ENCODE measurements at places on chromosomes 5 and 9.

DNA sequence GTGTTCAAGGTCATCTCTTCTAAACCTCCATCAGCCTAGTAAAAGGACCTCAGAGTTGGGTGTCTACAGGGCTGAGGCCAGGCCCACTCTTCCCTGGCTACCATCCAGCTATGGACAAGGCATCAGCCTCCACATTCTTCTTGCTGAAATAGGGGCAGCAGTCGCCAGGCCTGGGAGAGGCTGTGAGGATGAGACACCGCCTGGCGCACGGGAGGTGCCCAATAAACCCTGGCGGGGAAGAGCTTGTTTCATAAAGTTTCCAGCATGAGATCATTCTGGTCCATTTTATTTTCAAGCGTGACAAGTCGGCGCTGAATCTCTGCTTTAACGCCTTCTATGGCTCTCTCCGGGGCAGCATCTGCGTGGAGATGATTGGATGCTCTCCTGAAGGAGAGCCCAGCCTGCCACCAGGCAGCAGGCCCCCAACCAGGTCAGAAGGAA is 153.4 kb downstream of the OLFM1 start:
- no peak for DNase-seq

DNA sequence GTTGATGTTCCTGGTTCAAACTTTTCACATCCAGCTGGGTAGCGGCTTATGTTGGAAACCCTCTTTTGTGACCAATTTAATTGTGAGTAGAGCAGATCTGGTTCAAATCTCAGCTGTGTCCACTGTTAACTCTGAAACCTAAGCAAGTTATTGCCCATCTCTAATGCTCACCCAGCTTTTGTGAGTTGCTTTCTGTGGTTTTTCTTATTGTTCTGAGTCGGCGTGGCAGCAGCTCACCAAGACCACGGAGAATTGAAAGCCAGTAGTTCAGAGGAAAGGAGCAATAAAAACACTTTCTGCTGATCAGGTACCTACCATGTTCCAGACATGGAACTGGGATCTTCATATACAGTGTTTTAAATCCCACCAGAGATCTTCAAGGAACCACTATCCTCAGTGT is 114.4 kb downstream of the DOCK2 start:
- no peak for DNase-seq

GRCh38 chr9:87812375-87813118 is 70.1 kb upstream of the SPATA31E1 start:
- DNase-seq, result no peak

- DNase-seq, result no peak
These were observed 75.7 kb upstream of the LARP1 start for GRCh38 chr5:154679501-154679900.

- no peak for DNase-seq
These were observed 490.9 kb upstream of the RGMB start for GRCh38 chr5:98282521-98282920.

DNA sequence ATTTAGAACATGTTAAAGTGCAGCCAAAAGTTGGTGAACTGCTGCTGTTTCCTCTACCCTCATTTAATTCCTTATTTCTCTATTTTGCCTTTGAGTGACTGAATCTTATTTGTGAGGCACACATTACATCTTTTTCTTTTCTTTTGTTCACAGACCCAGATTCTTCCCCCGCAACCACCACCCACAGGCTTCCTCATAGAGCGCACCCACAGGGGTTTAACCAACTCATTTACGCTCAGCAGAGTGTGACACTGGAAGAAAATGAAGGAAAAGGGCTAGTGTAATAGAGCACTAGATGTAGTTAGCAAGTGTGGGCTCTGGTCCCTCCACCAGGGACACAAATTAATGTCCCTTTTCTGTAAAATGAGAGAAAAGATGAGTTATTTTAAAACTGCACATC is 200.7 kb downstream of the PARP8 start:
- DNase-seq, result no peak

GRCh38 chr5:101966476-101966875 is 329.6 kb downstream of the SLCO4C1 start:
- DNase-seq, result no peak

DNA sequence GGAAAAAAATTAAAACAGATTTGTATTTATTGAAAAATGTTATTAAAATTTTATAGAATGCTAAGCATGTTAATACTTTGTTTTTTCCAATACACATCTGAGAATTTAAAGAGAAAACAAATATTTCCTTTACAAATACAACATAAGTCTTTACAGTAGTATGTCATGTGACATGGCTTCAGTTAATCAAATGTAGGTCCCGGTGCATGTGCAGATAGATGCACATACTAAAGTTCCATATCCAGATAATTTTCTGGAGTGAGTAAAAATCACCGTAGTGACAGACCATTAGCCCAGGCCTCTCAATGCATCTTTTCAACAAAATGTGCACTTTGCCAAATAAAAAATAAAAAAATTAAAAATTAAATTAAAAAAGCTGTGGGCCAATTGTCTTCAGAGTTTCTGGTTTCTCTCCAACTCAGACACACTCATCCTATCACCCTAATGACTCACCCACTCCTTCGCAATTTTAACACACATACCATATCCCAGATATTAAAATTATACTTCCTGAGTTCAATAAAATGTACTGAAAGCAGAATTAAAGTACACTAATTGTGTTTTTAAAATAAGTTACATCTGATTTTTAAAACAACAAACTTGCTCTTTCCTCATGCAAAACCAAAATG is 508.1 kb downstream of the NR2F1-AS1 start:
- DNase-seq, result no peak

DNA sequence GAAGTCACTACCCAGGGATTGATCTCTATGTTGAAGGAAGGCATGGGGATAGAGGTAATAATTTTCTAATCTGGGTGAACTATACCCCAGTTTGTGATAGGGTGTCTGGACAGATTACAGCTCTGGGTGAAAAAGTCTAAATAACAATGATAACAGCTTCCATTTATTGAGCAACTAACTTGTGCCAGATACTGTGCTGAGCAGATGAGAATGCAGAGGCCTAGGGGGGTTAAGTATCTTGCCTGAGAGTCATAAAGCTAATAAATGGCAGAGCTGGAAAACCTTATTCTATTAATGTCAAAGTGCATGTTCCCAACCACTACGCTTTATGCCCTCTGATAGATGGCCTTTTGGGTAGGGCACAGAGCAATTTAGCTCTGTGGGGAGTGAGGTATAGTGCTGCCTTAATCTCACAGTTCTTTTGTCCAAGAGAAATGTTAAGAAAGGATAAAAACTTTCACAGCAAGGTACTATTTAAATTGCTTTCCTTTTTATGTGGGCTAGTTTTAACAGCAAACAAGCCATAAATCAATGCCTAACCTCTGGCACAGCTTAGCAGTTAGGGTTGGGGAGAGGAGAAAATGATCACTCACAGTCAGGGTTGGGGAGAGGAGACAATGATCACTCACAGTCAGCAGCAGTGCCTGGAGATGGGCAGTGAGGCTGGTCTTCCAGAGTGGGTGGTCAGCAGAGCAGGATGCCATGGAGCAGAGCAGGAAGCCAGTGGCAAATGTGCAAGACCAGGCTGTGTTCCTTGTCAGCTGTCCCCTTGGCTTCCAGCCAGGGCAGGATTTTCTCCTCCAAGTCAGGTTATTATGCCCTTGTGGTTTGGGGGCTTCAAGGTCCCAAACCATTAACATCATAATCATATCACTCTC is 187.0 kb downstream of the CARTPT start:
- DNase-seq, result no peak

DNA sequence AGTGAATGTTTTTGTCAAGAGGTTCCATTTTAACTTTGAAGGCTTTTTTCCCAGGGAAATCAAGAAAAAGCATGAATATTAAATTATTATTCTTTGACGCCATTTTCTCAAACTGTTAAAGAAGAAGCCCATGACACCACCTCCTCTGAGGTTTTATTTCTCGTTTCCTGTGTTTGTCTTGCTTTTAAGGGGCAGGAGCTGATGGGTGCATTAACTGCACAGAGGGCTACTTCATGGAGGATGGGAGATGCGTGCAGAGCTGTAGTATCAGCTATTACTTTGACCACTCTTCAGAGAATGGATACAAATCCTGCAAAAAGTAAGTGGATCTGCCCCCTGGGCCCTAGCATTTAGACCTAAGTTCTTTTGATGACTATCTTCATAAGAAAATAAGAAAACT is 205.3 kb downstream of the RFK start:
- DNase-seq, result no peak

- DNase-seq, result no peak
These were observed 49.7 kb downstream of the PDZD2 start for GRCh38 chr5:31688515-31689092.

DNA sequence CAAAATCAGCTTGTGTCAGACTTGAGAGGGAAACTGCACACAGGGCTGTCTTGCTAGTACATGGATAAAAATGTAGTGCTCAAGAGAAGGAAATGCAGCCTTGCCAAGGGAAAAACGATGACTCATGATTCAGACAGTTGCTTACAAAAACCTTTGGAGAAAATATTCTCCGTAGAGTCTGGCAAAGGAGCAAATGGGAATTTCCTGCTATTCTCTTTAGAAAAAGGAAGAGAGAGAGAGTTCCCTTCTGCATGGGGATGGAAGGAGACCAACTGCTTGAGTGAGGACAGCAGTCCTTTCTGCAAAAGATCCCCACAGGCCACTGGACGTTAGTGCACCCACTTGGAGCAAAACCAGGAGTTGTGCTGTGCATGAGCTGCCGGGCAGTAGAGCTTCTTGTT is 7.6 kb downstream of the IFNB1 start:
- DNase-seq, result no peak

DNA sequence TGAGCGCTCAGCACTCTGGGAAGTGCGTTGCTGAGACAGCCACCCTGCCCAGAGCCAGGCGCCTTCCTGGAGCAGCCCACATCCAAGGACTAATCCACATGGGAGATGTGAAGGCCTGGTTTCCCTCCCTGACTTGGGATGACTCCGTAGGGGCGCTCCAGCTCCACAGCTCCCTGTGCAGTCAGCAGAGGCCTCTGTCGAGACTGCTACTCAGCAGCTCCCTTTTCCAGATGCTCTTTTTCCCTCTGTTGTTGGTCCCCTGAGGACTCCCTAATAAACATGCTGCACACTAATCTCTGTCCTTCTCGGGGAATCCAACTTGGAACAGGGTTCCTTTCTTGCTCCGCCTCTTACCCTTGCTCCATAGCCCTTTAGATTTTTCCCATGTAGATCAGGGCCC is 237.3 kb downstream of the ZSWIM6 start:
- no peak for DNase-seq

GRCh38 chr5:34667705-34668104 is 11.6 kb downstream of the RAI14 start:
- no peak for DNase-seq

DNA sequence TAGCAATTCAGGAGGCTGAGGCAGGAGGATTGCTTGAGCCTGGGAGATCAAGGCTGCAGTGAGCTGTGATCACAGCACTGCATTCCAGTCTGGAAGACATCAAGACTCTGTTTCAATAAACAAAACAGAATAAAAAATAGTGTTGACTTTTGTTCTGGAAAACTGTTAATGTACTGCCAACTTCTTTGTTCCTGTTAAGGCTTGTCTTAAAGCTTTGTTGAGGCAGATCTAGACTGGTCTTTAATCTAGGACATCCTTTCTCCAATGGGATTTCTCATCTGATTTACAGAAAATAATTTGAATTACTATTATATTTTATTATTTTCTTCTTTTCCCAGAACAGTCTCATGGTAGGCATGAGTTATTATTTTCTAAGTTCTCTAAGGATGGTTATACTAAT is 26.0 kb downstream of the BDP1 start:
- no peak for DNase-seq

DNA sequence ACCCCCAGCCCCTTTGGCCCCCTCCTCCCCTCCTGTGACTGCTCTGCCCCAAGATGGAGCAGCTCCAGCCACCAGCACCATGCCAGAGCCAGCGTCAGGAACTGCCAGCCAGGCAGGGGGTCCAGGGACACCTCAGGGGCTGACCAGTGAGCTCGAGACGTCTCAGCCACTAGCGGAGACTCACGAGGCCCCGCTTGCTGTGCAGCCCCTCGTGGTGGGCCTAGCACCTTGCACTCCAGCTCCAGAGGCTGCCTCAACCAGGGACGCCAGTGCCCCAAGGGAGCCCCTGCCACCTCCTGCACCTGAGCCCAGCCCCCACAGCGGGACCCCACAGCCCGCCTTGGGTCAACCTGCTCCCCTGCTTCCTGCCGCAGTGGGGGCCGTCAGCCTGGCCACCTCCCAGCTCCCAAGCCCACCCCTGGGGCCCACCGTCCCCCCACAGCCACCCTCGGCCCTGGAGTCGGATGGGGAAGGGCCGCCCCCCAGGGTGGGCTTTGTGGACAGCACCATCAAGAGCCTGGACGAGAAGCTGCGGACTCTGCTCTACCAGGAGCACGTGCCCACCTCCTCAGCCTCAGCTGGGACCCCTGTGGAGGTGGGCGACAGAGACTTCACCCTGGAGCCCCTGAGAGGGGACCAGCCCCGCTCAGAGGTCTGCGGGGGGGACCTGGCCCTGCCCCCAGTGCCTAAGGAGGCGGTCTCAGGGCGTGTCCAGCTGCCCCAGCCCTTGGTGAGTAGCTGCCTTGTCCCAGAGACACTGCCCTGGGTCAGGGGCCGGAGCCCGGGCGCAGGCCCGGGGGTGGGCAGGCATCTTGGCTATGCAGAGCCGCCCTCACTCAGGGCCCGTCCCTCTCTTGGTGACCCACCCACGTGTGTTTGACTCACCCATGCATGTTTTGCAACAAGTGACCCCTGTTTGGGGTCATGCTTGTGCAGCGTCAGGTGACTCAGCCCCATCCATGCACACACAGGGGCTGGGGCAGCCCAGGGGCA is 105.2 kb downstream of the WNK2 start:
- no peak for DNase-seq

DNA sequence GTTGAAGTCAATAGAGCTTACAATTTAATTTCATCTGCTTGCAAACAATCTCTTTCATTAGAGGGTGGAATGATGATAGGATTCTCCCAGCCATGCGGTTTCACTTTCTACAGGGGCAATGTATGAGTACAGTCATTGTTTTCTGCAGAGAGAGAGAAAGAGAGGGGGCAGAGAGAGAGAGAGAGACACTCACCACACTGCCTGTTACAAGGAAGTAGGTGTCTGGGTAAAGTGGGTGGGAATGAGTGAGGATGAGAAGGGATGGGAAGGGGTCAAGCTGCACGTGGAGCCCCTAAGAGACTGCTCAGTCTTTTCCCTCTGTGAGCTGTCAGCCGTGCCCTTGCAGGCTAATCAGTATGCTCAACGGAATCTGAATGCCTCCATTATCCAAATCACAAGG is 454.3 kb downstream of the KDM4C start:
- peak; percentile 24 for DNase-seq

DNA sequence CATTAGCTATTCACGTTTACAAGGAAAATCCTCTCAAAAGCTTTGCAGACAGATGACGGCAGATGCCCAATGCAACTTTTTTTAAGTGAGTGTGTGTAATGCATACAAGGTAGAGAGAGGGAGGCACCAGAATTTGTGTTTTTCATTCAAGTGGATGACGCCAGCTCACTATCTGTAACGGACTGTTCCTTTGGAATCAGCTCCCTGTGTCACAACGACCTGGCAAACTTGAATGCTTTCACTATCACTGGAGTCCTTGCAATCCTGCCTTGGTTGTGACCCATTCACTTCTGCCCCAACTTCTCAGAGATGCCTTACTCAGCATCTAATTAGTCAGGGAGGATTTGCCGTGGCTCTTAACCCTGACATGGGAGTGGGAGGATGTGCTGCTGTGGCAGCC is 148.5 kb downstream of the BNC2 start:
- no peak for DNase-seq

- no peak for DNase-seq
These were observed at the start of gene PCDHGA2 for GRCh38 chr5:141338538-141339306. Gene PCDHGA2, plus strand, starts transcription at chr5:141338760.

GRCh38 chr5:172556262-172556661 is 84.8 kb upstream of the NEURL1B start:
- DNase-seq, result no peak
